ENCODE measurements at places on chromosomes 4 and X. TPM values are rescaled to one million over a fixed set of nuclear protein-coding genes. Genes with fewer than 3 reads are reported as not detected.

GRCh38 chr4:73487233-73487632 lies 5.7 kb downstream of the AFM start:
- no peak for DNase-seq

RAB33A gene
- total RNA-seq: 3.9 TPM

CSN2 gene
- not detected for total RNA-seq

PF4V1 gene
- not detected for total RNA-seq

DNA sequence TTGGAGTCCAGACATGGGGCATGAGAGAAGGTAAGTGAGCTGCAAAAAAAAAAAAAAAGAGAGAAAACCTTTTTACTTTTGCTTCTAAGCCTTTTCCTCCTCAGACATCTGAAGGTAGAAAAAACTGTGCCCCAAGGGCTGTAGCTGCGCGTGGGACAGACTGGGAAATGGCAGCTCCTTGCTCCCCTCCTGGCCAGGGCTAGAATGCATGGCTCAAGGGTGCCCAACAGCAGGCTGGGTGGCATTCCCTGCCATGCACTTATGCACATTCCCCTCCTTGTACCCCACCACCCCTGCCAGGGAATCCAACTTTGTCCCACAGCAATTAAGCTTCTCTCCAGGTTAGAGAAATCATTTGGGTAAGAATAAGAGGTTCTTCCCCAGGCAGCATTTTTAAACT lies 421.2 kb downstream of the TRAM1L1 start:
- DNase-seq: no peak

DNA sequence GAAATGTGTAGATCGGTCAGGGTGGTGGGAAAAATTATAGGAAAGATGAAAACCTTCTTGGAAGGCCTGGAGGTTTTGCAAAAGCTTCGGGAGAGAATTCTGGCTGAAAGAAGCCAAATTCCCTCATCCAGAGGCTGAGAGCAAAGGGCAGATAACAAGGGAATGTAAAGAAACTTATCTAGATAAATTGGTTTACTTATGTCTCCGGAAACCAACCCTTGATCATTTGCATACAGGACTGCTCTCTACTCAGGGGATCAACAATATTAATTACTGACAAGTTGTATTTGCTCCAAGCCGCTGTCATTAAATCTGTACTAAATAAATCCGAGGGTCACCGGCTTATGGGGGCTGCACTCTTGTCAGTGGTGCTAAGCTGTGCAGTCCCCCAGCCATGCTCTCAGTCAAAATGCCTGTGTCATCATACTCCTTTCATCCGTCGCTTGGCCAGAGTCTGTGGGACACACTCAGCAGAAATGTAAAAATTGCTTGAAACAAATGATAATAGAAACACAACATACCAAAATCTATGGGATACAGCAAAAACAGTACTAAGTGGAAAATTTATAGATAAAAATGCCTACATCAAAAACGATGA lies 715.7 kb downstream of the KCTD8 start:
- DNase-seq: no peak

GRCh38 chr4:88722276-88722780 lies 24.7 kb upstream of the NAP1L5 start:
- no peak for DNase-seq

DNA sequence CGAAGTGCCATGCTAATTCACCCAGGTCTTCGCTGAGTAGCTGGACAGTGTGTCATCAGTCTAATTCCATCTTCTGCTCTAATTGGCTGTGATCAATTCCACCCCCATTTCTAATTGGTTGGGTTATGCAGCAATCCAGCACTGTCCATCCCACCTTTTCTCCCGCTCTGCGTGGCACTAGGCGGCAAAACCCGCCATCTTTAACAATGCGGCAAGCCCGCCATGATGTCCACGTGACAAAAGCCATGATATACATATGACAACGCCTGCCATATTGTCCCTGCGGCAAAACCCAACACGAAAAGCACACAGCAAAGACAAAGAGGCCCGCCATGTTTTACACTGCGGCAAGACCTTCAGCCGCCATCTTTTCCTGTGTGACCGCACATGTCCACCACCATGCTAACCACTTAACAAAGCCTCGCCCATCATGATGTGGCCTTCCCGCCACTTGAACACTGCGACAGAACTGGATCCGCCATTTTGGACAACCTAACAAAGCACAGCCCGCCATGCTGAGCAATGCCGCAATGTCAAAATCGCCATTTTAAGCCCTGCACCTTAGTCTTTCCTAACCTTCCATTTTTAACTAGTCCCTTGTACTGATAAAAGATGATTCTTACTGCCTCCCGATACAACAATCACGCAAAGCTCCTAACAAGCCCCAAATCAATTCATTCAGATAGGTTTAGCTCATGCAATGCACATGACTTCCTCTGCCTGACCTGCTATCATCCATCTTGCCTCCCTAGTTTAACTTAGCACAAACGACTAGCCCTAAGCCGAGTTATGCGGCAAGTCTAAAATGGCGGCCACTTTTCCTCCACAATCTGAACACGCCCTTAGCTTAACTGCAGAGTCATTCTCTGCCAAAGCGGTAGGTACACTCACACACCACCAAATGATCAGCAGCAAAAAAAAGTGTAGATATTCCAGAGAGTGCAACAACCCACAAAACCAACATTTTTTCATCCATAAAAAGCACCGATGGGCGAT lies 288.3 kb downstream of the CHIC1 start:
- no peak for DNase-seq

MAGEB2 gene
- total RNA-seq: not detected

GRCh38 chrX:31540313-31540712 lies 468.5 kb upstream of the FTHL17 start:
- DNase-seq: no peak

GRCh38 chr4:181301735-181302710 lies 941.2 kb upstream of the TENM3 start:
- DNase-seq: no peak

DNA sequence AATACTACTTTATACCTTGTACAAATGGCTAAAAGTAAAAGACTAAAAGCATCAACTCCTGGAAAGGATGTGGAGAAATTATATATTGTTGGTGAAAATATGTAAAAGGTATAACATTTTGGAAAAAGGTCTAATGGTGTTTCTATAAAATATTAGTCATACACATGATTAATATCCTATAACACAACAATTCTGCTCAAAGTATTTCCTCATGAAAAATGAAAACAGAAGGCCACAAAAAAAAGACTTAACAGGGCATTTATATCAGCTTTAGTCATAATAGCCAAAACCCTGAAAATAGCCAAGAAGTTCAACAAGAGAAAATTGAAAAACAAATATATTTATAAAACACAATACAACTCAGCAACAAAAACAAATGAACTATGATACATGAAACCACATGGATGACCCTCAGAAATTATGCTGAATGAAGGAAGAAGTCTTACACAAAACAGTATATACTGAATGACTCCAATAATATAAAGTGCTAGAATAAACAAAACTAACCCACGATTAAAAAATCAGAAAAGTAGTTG lies 38.8 kb downstream of the TBCK start:
- DNase-seq: no peak

F11 gene
- 0.99 TPM for total RNA-seq

GRCh38 chrX:111555406-111555958 lies 44.0 kb downstream of the SERTM2 start:
- no peak for DNase-seq

DNA sequence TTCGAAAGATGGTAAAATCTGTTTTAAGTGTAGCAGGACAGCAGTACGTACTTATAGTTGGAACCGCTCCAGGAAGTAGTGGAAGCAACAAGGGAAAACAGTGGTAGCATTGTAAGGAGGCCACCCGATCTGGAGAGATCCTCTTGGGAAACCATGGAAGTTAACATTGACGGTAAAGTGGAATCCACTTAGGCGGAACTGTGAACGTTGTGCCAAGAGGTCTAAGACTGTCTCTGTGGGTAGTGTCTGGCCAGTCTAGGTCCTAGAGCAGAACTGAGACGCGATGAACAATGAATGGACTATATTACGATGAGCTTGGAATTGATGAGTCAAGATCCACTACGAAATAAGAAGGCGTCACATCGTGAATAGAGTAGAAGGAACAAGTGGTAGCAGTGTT lies 124.0 kb downstream of the TENM3 start:
- no peak for DNase-seq

DNA sequence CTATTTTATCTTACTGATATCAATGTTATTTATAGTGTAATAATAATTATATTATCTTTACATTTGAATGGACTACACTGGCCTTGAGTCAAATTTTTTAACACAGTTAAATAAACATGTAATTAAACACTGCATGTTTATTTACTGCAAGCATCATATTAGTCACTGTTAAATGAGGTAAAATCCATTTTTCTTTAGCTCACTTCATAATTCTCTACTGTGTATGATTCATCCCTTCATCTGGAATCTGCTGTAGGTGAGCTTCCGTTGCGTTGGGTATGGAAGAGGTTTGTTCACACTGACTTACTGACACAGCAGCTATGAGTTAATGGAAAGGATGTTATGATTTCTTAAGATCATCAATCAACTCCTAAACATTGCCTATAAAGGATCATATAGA lies 572.3 kb downstream of the PCDH11X start:
- no peak for DNase-seq

DNA sequence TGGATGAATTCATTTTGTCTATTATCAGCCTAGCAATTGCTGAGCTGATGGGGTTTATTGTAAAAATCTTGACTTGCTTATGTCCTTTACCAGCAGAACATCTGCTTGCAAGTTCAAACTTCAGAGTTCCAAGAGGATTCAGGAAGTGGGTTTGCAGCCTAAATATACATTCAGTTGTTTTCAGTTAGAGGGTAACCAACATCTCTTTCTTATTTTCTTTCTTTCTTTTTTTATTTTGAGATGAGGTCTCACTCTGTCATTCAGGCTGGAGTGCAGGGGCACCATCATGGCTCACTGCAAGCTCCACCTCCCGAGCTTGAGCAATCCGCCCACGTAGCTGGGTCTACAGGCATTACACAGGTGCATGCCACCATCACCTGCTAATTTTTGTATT lies 31.4 kb upstream of the FHL1 start:
- DNase-seq: no peak

DNA sequence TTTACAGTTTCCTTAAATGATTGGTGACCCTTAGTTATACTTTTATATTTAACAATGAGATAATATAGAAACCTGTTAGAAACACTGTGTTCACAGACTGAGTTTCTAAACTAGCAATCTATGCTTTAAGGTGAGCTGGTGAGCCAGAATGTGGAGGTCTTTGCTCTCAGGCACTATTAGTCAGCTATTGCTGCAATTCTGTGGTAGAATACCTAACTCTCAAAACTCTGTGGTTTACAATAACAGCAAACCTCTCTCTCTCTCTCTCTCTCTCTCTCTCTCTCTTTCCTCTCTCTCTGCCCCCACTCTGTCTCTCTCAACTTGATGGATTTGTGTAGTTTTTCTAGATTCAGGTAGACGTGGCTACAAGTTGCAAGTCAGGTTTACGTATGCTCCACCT lies 17.6 kb upstream of the LCORL start:
- DNase-seq: no peak

TMEM31 gene
- not detected for total RNA-seq

DMRTC1 gene
- total RNA-seq: not detected

FAM149A gene
- 7.5 TPM for total RNA-seq

SYNPO2 gene
- total RNA-seq: 4.2 TPM

GRCh38 chrX:19595043-19595677 lies 79.9 kb upstream of the MAP3K15 start:
- DNase-seq: no peak

TLL1 gene
- total RNA-seq: 1.1 TPM
